Kidney (tissue), 22 donors: ENCODE measurements at places on chromosomes 13 and 19. TPM values are rescaled to one million over a fixed set of nuclear protein-coding genes. Genes with fewer than 3 reads are reported as not detected.

Gene ZNF69
- total RNA-seq, result 16.4 TPM

Gene IGFL2
- not detected for total RNA-seq

Gene ZNF99
- total RNA-seq, result 0.25 TPM

Gene SIGLEC8
- total RNA-seq, result 1.8 TPM

Gene KCNN4
- total RNA-seq, result 6.1 TPM

Gene TSHZ3
- total RNA-seq, result 8.4 TPM

Gene TMEM259
- total RNA-seq, result 180 TPM

Gene PIK3R2
- 29.6 TPM for total RNA-seq

Gene SIAH3
- 0.03 TPM for total RNA-seq

Gene ALOX5AP
- 25.0 TPM for total RNA-seq

Gene RFPL4A
- 0.41 TPM for total RNA-seq

Gene TTC9B
- total RNA-seq, result not detected

Gene EDNRB
- 60.1 TPM for total RNA-seq

Gene TMC4
- 98.9 TPM for total RNA-seq

Gene ZNF835
- 5.3 TPM for total RNA-seq

Gene COMP
- 33.2 TPM for total RNA-seq

Gene CEACAM4
- total RNA-seq, result 4.7 TPM

Gene OVOL3
- not detected for total RNA-seq

Gene TMEM238
- total RNA-seq, result 24.3 TPM

Gene PPM1N
- 2.2 TPM for total RNA-seq

Gene PRR12
- total RNA-seq, result 27.4 TPM

Gene KANK2
- total RNA-seq, result 119 TPM

Gene ZNF578
- total RNA-seq, result 3.7 TPM

Gene DLEU7
- total RNA-seq, result 0.28 TPM

Gene ZMYM5
- total RNA-seq, result 15.2 TPM

Gene KXD1
- total RNA-seq, result 69.9 TPM

Gene CCDC70
- total RNA-seq, result not detected

Gene HSPH1
- 46.2 TPM for total RNA-seq

Gene CCDC169
- total RNA-seq, result 1.5 TPM

Gene LENG9
- total RNA-seq, result 6.8 TPM

Gene CCDC122
- total RNA-seq, result 11.7 TPM

Gene GPI
- total RNA-seq, result 257 TPM

Gene S1PR4
- 5.1 TPM for total RNA-seq

Gene IRS2
- 12.9 TPM for total RNA-seq

Gene ANO8
- 12.1 TPM for total RNA-seq

Gene ERICH6B
- not detected for total RNA-seq

Gene TNFSF13B
- 5.3 TPM for total RNA-seq

Gene LENG1
- total RNA-seq, result 8.0 TPM

Gene USPL1
- 18.4 TPM for total RNA-seq

Gene GPR183
- 11.8 TPM for total RNA-seq

Gene CNN1
- 47.8 TPM for total RNA-seq

Gene ZNF667
- total RNA-seq, result 8.5 TPM
